ENCODE measurements at places on chromosomes 16 and 17.

- no peak for DNase-seq
These were observed 3.1 kb upstream of the C17orf58 start for GRCh38 chr17:67999291-67999911.

DNA sequence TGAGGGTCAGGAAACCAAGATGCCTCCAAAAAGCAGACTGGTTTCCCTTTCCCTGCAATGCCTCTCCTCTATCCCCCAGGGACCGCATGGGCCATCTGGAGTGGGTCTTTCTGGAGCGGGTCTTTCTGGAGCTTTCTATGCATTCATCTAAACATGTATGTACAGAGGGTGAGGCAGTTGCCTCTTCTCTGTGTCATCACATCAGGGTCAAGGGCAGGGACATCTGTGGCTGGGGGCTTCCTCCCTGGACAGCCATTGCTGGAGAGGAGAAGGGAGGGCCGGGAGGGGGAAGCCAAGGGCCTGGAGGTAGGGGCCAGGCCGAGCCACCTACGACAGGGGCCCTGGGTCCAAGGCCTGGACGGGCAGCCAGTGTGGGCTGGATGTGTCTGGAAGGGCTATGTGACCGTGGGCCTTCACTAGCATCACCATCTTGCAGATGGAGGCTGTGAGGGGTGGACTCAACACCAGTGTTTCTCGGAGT, 840 bp downstream of the ADCY7 start:
- DNase-seq, result no peak

GRCh38 chr16:55408661-55409060, 70.3 kb upstream of the MMP2 start:
- DNase-seq, result no peak

DNA sequence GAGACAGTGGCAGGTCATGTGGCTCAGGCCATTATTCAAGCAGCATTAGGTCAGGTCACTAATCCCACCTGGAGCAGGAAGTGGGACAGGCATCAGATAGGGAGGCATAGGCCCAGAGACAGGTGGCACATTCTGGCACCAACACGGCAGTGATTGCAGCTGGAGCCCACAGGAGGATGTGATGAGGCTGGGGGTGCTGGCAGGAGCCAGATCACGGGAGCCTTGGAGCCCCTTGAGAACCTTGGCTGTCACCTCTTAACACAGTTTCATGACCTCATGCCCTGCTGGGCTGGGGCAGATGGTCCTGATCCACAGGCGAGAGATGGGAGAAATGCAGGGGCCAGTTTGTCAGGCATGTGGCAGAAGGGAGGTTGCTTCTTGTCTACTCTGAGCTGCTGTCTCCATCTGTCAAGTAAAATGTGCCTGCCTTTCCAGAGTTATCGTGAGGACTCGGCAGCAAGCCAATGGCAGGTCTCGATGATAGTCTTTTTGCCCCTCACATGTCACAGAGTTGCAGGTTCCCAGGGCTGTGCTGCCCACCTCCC, 109.6 kb downstream of the CLEC16A start:
- no peak for DNase-seq

- DNase-seq, result no peak
These were observed 15.4 kb downstream of the ZFPM1 start for GRCh38 chr16:88468275-88469129.

DNA sequence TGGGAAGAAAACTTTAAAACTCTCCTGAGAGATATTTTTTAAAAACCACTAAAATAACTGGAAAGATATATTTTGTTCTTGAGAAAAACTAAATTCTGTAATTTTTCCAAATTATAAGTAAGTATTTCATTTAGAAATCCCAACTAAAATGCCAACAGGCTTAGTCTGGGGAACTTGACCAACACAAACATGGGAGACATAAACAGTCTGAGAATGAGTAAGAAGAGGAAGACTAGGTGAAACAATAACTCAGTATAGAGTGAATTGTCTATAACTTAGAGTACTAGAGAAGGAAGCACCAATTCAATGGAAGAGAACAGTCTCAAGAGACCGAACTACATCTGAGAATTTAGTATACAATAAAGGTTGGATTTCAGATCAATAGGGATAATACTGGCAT, 2.9 kb downstream of the CMTM1 start:
- DNase-seq, result peak; percentile 83

DNA sequence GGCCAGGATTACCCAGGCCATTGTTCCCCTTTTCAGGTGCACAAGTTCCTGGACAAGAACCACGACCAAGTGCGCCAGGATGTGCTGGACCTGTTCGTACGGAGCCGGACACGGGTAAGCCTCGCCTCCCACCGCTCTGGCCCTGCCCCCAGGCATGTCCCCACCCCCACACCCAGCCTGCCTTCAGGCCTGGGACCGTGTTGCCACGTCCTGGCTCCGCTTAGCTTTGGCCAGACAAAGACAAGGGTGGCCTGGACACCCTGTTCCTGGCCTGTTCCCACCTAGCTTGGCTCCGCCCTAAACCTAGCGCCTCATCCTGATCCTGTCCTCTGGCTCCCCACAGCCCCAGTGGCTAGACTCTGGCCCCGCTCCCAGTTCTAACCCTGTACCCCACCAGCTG, 30.9 kb downstream of the MYO15A start:
- DNase-seq, result no peak

DNA sequence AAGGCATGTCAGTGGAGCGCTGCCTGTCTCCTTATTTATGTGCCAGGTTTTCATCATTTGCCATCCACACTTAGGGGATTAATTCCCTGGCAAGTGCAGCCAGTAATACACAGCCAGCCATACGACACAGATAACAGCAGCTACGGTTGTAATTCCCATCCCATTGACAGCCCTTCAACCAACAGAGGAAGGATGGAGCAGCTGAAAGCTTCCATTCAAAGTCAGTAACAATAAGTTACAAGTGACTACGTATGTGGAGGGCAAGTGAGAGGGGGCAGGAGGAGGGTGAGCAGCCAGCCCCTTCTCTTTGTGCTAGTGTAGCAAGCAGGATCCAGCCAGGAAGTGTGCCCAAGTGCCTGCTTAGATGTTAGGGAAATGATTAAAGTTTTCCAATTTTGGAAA, 53.8 kb upstream of the LYRM9 start:
- no peak for DNase-seq

DNA sequence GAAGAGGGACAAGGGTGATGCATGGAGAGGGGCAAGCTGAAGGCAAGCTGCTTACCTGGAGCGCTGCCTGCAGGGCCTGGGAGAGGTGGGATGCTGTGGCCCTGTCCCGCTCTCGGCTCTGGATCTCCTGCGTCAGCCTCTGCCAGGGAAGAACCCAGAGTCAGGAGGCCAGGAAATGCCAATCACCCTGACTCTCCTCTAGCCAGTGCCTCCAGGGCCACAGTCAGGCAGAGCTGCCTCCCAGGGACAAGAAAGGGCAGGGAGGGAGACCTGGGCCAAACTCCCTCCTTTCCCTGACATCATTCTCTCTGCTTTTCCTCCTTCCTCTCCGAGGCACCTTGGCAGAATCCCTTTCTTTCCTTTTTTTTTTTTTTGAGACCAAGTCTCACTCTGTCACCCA, 11.3 kb downstream of the CDK3 start:
- no peak for DNase-seq

- peak; percentile 12 for DNase-seq
These were observed 463 bp downstream of the TOP2A start for GRCh38 chr17:40417258-40417608.

GRCh38 chr17:8225813-8226535, 15.6 kb upstream of the AURKB start:
- peak; percentile 79 for DNase-seq

DNA sequence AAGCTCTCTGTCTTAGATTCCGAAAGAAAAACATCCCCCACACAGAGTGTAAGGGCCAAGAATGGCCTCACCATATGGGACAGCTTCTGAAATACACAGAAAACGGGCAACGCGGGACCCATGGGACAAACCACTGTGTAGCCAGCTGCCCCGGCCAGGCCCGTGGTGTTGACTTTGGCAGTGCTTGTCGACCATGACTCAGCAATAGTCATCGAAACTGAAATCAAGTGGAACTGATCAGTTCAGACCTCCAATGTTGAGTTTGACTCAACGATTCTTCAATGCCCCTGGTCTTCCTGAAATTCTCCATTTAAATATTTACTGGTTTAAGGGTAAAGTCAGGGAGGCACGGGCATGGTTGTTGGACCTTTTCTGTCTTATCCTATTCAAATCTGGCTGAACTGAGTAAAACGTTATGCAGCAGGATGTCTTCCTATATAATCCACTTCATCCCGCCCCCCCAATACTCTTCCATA, 27.5 kb downstream of the ZFHX3 start:
- DNase-seq, result peak; percentile 96

- no peak for DNase-seq
These were observed 13.4 kb downstream of the CSF3 start for GRCh38 chr17:40028595-40028994.

GRCh38 chr16:67397812-67398545, 4.7 kb upstream of the TPPP3 start:
- no peak for DNase-seq

GRCh38 chr16:83913245-83913633, 14.3 kb downstream of the MLYCD start:
- no peak for DNase-seq

DNA sequence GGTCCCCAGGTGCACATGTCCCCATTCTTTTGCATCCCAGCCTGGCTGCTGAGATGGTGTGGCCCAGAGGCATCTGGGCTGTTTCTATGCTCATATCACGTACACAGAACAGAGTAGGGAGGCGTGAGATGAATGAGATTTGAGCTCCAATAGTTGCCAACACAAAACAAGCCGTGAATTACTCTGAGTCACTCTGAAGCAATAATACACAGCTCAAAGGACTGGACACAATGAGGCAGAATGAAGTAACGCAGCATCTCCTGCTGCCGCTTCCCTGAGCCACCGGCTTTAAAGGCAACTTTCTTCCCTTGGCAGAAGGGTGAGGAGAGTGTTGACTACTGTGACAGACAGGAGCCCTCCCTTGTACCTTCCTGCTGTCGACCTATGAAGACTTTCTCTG, 33.9 kb upstream of the CLEC18B start:
- peak; percentile 89 for DNase-seq

DNA sequence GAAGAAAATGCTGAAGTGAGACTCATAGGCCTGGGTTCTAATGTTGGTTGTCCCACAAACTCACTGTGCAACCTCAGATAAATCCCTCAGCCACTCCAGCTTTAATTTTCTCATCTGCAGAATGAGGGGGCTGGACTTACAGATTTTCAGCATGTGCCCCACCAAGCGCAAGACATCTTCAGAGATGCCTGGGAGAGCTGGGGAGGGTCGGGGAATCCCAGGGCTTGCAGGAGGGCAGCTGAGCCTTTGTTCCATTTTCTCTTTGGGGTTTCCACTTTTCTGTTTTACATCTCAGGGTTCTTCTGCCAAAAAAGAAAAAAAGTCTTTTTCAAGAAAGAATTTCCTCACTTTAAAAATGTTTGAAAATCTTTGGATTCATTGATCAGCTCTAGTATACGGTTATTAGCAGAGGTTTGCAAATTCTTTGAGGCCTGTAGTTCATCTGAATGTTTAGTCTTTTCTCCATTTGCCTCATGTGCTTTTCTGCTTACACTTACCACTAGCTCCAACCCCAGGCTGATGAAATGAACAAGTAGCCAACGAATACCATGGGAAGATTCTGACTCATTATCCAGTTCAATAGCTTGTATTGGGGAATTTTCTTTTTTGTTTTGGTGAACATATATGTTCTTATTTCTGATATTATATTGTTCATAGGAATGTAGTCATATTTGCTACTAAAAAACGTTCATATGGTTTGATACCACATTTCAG, 56.4 kb downstream of the CHD9 start:
- DNase-seq, result peak; percentile 35

DNA sequence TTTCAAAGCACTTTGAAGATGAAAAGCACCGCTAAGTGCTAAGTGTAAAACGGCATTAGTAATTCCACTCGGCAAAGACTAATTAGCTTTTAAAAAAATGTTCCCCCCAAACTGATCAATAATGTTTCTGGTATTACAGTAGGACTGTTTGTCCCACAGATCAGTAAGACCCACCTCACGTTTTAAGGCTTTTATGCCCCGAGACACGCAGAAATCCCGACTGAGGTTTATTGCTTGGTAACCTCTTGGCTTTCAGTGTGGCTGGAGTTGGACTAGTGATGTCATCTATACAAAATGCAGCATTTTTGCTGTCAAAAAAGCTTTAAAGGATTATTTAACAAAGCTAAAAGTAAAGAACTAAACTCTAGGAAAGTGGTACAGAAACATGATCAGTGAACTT, 414.6 kb upstream of the PSMD7 start:
- DNase-seq, result peak; percentile 0

DNA sequence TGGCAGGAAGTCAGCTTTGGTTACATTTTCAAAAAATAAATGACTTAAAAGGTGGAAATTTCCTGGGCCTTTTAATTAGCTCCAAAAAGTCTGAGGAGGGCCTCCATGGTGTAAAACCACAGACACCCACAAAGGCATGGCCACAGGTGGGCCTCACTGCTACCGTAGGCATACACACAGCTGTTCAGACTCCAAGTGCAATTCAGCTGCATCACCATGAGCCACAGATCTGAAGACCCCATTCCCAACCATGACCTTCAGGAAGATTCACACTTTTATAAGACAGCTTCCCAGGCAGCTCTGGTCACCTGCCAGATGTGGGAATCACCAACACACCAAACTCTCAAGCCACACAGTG, 20.6 kb downstream of the CSNK2A2 start:
- DNase-seq, result no peak

DNA sequence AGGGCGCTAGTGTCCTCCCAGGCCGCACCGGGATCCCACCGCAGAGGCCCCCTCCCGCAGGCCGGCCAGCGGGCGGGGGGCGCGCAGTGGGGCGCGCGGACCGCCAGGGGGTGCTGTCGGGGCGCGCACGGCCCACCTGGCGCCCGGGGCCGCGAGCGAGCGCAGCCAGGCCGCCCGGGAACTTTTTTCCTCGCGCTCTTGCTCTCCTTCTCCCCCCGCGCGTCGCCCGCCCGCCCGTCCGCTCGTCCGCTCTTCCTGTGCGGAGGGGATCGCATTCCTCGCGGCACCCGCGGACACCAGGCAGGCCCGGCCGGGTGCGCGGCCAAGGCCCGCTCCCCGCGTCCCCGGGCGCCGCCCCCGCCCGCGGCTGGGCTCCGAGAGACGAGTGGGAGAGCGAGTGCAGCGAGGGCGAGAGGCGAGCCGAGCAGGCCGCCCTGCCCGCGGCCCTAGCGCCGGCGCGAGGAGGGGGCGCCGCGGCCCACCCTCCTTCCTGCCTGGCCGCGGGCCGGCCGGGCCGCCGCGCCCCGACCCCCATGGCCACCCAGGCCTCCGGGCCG, at the start of gene RAI1:
Gene RAI1 (plus strand): TSS at position 272 of the 557 bp plus-strand sequence. CDS start 111,491 bp downstream, outside the sequence.
- peak; percentile 82 for DNase-seq

- DNase-seq, result no peak
These were observed 51.4 kb upstream of the STAC2 start for GRCh38 chr17:39277110-39277509.

DNA sequence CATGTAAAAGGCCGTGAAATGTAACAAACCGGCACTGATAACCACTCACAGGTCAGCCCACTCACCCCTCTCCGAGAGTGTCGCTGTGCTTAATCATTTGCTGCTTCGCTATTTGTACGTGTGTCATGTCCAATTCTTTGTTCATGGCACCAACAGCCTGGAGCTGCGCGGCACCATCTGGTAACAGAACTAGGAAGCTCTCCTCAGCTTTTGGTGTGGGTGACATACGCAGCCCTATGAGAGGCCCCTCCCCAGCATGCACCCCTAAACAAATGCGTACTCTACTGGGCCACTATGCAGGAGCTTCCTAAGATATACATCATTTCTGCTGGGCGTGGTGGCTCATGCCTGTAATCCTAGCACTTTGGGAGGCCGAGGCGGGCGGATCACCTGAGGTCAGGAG, 2.3 kb upstream of the PECAM1 start:
- DNase-seq, result no peak

All from fibroblast of lung (primary cell).